Hematopoietic multipotent progenitor cell treated with erythropoietin and hydrocortisone succinate and interleukin-3 and kit ligand, for 6 days (in vitro differentiated cells): ENCODE measurements at places on chromosomes 3 and 15.

- peak; percentile 21 for DNase-seq
These were observed 17.0 kb downstream of the CX3CR1 start for GRCh38 chr3:39262846-39263245.

GRCh38 chr3:84175449-84175848, 783.3 kb upstream of the CADM2 start:
- no peak for DNase-seq

DNA sequence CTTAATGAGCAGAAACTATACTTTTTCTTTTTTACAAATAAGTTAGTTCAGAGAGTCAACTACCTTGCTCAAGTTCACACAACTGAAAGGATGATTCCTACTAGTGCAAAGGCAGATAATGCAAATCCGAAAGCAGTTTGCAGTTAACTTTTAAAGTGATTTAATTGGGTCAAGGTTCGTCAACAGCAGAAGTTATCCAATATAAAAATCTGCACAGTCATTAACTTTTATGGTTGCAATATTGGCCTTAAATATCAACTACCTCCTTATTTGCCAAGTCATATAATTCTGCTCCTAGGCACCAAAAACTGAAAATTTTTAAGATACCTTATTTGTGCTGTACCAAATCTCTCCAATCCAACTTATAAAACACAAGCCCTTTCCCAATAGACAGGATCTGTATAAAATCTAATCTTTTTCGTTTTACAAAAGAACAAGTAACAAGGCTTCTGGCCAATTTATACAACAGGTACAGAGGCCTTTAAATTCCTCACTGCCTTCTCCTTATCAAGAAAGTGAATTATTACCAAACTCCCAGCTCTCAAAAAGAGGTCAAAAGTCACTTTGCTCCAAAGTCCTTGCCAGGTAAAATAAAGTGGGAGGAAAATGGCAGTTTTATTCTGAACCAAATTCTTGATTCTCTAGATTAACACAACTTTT, 416.6 kb upstream of the NECTIN3 start:
- no peak for DNase-seq

- DNase-seq, result no peak
These were observed 19.5 kb upstream of the DOCK3 start for GRCh38 chr3:50655009-50655830.

DNA sequence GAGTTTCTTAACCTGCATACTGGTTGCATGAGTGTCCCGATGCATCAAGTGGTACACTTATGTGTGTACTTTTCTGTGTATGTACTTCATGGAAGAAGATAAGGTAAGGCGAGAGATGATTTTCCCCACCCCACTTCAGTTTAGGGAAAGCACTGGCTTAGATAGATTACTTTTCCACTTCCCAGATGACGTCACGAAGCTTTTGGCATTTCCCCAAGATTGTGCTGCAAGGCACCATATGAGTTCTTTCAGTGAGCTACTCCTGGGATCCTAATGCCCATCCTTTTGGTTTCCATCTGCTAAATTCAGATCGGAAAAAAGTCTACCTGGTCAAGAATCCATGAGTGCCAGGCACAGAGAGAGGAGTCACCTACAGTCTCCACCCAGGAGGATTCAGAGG, 4.5 kb downstream of the IL17RB start:
- DNase-seq, result no peak

DNA sequence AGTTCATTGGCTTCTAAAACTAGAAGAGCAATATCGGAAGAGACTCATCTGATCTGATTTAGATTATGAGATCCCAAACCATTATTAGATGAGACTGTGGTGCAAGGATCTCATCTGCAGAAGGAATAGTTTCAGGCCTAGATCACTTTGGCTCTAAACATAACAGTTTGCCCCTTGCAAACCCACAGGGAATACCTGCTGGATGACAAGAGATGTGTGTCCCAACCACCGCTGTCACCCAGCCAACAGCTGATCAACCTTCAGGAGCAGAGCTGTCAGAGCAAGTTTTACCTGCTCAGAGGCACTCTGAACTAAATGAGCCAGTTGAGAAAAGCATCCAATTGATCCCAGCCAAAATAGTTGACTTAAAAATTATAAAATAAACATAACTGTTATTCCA, 64.0 kb upstream of the ST3GAL6 start:
- no peak for DNase-seq

DNA sequence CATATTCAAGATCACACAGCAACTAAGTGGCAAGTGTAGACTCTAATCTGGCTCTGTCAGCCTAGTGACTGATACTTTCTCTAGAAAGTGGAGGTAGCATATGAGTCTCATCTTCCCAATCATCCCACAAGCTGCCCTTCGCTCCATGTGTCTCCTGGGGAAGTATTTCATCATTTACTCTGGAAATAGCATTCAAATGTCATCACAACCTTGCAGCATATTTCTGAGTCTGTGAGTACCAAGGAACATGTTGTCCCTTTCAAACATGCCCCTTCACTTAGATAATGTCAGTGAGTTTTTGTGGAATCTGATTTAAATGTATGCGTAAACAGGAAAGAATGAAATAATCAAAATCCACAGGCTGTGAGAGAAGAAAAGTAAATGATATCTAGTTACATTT, 322.9 kb downstream of the SLC9A9 start:
- no peak for DNase-seq

- DNase-seq, result no peak
These were observed 32.0 kb upstream of the SEMA6D start for GRCh38 chr15:47685141-47685870.

DNA sequence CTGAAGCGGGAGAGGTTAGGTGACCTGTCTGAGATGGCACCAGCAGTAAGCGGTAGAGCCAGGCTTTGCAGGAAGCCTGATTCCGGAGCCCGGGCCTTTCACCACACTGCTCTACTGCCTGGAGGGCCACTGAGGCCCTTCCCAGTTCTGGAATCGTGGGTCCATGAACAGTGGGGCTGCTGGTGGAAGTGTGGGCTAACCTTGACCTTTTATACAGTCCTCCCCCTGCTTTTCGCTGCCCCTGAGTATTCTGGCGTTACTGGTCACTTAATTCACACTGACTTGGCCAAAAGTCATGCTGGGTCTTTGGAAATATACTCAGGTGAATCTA, 2.6 kb upstream of the ABTB1 start:
- DNase-seq, result no peak

DNA sequence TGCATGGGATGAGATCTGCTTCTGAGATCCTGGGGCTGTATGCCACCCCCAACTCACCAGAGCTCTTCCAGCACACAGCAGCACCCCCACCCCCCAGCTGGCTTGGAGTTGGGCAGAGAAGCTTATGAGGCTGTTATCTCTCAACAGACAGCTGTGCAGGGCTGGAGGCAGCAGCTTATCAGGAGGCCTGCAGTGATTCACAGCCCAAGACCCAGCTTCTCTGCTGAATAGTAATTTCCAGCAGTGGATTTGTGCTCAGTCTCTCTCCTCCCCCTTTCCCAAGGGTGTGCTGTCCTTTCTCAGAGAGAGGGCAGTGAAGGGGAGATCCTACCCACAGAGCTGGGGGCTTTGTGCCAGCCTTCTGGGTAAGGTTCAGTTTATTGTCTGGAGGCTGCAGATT, 2.1 kb downstream of the RPP25 start:
- DNase-seq, result peak; percentile 97

- no peak for DNase-seq
These were observed 34.7 kb upstream of the SACM1L start for GRCh38 chr3:45654397-45654944.

DNA sequence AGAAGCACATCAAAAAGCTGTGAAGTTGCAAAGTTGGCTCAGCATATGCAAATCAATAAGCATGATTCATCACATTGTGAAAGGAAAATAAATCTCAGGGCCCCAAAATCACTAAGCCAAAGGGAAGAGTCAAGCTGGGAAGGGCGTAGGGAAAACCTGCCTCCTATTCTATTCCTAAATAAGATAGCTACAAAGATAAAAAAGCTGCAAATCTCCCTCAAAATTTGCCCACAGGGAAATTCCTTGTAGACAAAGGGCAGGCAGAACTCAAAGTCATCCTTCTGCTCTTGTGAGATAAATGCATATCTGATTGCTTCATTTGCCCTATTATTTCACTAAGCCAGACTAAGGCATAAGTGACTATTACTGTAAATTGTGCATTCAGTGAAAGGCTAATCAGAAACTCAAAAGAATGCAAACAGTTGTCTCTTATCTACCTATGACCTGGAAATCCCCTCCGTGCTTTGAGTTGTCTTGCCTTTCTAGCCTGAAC, 30.5 kb upstream of the CCNL1 start:
- peak; percentile 49 for DNase-seq

DNA sequence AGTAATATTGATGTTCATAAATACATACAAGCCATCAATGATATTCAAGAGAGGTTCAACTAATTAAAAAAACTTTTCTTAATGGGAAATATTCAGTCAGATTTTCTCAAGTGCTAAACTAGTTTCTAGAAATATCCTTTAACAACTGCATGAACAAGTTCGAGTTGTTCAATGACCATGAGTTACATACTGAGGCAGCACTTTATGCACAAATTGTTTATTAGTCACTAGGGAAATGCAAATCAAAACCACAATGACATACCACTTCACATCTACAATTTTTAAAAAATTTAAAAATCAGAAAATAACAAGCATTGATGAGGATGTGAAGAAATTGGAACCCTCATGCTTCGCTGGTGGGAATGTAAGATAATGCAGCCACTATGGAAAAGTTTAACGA, 62.4 kb downstream of the RAD18 start:
- no peak for DNase-seq

GRCh38 chr15:59866642-59867041, 137.5 kb upstream of the FOXB1 start:
- DNase-seq, result no peak

DNA sequence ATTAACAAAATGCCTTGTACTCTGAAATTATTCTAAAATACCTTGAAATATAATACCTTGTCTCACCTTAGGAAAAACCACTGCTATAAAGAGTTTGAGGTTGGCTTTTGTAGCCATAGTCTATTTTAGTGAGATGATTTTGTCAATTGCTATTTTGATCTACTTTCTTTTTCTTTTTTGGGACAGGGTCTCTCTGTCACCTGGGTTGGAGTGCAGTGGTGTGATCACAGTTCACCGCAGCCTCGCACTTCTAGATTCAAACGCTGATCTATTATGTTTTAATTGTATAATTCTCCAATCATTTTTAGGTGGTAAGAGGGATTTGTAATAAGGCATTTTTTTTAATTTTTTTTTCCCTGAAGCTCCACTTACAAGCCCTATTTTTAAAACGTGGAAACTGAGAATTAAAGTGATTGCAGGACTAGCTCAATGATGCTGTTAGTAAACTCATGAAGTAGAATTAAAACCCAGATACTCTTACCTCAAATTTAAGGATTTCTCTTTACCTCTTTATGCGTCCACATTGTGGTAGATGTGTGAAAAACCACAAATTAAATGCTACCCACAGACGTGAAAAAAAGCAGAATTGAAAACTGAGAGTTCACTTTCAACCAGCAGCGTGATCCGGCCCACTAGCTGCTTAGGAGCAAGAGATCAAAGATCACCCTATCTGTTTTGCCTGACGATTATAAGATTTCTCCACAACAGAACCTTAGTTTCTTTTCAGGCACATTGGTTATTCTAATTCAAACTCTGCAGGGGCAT, 384.2 kb downstream of the CGGBP1 start:
- DNase-seq, result no peak
